Activated naive CD4-positive, alpha-beta T cell (primary cell): ENCODE measurements at places on chromosomes 7 and 10.

- DNase-seq = no peak
These were observed 156.8 kb downstream of the FZD1 start for GRCh38 chr7:91421018-91421417.

DNA sequence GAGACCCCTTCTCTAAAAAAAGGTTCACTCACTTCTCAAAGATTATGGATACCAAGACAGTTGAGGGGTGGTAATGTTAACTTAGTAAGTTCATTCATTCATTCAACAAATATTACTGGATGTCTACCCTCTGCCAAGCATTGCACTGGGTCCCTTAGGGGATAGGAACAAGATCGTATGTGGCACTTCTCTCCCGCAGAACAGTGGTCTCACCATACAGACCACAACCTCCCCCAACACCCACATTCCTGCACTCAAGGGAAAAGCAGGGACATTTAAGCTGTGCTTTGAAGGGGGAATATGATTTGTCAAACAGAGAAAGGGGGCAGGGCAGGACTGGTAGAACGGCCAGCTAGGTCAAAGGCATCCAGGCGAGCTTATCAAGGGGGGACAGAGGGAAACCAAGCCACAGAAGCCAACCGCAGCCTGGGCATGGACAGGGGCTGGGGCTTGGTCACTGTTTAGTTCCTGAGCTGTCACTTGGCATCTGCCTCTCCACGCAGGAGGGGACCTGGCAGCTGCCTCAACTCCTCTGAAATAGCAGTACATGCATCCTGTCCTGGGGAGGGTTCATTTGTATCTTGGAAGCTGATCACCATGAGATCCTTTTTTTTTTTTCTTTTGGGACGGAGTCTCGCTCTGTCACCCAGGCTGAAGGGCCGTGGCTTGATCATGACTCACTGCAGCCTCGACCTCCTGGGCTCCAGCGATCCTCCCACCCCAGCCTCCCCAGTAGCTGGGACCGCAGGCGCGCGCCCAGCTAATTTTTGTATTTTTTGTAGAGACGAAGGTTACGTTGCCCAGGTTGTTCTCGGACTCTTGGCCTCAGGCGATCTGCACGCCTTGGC is 949 bp upstream of the CLIP2 start:
- no peak for DNase-seq

DNA sequence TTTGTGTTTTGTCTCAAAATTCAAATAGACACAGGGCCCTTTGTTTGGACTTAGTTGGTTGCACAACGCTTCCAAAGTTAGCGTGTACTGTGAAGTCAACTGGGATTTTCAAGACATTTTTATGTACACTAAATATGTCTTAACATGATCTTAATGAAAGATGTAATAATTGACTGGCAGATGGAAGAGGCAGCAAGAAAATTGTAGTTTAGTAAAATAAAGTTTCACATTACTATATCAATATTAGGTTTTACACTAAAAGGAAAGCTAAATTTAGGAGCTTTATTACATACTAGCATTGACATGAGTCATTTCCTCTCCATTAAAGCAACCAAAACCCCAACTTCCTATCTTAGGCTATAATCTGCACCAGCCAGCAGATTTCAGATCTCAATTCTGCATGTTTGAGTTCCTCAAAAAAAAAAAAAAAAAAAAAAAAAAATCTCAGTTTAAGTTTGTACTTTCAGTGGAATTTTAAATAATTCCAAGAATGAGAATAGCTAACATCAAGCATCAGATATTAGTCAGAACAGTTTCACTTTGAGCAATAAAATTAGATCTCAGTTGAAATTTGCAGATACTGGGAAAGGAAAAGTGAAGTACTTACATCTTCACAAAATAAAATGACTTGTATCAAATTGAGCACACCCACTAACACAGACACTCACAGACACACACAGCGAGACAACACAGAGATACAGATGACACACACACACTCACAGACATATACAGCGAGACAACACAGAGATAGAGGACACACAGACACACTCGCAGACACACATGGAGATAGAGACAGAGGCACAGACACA is 346.6 kb upstream of the KLF6 start:
- DNase-seq = no peak

DNA sequence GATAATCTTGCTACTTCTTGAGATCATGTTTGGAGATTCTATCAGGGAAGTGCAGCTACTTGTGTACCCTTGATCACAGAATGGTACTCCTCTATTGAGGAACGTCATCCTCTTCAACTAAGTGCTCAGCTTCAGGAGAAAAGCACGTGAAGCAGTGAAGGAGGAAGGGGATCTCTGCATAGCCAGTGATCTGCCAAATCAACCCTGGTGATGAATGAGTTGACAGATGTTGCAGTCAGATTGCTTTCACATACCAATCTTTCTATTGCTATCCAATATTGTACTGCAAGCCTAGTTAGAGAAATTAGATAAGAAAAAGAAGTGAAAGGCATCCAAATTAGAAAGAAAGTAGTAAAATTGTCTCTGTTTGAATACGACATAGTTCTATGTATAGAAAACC is 309.4 kb downstream of the TWIST1 start:
- no peak for DNase-seq

GRCh38 chr10:132884691-132885271 is 57.6 kb downstream of the CFAP46 start:
- no peak for DNase-seq

GRCh38 chr7:104272767-104273384 is 55.5 kb upstream of the LHFPL3 start:
- DNase-seq = no peak

DNA sequence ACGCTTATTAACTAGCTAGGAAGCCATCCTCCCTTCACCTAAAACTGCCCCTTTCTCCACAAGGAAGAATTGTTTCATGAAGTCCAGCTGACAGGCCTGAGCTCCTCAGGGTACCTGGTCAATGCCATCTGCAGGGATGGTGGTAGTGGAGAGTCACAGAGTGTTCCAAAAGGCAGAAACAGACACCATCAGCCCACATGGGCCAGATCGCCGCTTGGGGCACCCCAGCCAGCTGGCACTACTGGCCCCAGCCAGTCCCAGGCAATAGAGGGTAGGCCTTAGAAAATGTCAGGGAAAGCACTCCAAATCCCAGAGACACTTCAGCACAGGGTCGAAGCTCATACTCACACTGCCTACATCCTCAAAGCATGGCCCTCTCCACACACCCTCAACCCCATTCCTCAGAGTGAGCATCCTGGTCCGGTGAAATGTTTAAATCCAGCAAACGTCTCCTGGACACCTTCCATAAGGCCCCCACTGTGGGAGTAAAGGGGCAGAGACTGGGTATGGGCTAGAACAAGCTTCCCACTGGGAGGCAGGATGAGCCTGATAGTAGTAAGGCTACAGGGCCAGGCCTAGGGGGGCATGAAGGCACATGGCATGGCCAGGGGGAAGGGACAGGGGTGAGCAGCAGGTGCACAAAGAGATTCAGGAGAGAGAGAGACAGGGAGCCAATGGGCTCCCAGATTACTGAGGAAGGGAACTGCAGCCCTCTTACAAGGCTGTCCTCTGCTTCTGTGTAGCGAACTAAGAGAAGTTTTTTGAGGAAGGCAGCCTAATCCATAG is 1.9 kb downstream of the LRRC20 start:
- no peak for DNase-seq

DNA sequence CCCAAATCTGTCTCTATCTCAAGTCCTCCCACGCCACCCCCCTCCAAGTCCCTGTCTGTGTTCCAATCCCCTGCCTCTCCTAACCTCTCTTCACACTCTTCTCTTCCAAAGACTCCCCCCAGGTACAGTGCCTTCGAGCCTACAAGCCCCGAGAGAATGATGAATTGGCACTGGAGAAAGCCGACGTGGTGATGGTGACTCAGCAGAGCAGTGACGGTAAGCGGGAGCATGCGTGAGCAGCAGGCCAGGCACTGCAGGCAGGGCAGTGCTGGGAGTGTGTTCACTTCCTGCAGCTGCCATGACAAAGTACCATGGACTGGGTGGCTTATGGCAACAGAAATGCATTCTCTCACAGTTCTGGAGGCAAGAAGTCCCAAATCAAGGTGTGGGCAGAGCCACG is 23.4 kb downstream of the ARHGEF5 start:
- no peak for DNase-seq

GRCh38 chr7:2192831-2193534 is 39.8 kb downstream of the MAD1L1 start:
- no peak for DNase-seq

- DNase-seq = no peak
These were observed 417.1 kb downstream of the SUGCT start for GRCh38 chr7:40551685-40552576.

DNA sequence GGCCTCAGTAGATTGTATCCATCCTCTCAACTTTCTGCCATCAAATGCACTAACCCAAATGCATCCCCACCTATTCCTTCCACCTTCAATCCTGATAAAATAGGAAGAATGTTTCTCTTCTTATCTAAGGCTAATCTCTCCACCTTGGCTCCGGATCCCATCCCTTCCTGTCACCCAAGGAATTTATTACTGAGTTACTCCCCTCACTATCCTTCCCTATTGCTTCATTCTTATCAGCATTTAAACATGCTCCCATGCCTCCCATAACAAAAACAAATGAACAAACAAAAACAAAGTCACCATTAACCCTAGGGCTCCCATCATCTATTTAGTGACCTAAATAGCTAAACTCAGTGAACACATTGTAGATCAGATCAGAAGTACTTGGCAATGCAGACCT is 25.3 kb downstream of the AASS start:
- DNase-seq = no peak

DNA sequence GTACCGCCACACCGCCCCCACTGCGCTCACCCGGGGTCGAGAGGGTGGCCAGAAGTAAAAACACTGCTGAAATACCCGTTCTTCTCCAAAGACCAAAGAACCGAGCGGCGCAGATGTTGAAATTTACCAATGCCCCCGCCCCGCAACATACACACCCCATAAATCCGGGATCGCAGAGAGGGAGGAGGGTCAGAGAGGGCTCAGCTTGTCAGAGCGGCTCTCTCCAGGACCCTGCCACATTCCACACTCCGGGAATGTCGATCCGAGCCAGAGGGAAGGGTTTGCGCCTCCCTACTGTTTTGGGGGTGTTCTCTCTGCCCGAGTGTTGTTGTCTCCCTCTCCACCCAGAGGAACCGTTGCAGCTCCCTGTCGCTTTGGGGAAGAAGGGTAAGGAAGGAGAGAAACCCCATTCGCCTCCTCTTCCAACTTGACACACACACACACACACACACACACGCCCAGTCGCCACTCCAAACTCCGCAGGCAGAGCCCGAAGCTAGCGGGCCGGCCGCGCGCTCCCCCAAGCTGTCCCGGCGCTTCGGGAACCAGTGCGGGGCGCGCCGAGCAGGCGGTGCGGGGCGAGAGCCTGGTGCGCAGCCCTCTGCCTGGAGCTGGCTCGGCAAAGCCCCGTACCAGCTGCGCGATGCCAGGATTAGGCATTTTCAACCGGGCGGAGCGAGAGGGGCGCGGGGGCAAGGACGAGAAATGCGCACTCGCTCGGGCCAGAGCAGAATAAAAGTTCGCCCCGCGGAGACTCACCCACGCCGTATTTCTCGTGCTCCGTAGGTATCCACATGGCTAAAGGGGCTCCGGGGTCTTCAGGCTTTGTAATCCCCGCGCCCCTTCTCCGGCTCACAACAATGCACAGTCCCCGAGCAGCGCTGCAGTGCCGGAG is 609 bp downstream of the DOCK4 start:
- DNase-seq = peak; percentile 39

GRCh38 chr7:25314731-25315267 is 86.5 kb upstream of the NPVF start:
- no peak for DNase-seq

GRCh38 chr10:76192694-76193320 is 761.4 kb downstream of the LRMDA start:
- DNase-seq = no peak

- DNase-seq = no peak
These were observed 49.3 kb upstream of the AGBL3 start for GRCh38 chr7:134936893-134937510.

GRCh38 chr7:42107484-42108240 is 129.3 kb downstream of the GLI3 start:
- no peak for DNase-seq

DNA sequence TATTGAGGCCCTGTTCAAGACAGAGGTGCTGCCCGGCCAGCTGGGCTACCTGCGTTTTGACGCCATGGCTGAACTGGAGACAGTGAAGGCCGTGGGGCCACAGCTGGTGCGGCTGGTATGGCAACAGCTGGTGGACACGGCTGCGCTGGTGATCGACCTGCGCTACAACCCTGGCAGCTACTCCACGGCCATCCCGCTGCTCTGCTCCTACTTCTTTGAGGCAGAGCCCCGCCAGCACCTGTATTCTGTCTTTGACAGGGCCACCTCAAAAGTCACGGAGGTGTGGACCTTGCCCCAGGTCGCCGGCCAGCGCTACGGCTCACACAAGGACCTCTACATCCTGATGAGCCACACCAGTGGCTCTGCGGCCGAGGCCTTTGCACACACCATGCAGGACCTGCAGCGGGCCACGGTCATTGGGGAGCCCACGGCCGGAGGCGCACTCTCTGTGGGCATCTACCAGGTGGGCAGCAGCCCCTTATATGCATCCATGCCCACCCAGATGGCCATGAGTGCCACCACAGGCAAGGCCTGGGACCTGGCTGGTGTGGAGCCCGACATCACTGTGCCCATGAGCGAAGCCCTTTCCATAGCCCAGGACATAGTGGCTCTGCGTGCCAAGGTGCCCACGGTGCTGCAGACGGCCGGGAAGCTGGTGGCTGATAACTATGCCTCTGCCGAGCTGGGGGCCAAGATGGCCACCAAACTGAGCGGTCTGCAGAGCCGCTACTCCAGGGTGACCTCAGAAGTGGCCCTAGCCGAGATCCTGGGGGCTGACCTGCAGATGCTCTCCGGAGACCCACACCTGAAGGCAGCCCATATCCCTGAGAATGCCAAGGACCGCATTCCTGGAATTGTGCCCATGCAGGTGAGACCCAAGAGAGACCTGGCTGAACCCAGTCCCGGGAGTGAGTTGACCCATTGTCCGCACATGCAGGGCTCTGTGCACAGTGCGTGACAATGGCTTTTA is 2.8 kb downstream of the RBP3 start:
- DNase-seq = no peak

- no peak for DNase-seq
These were observed 5.7 kb upstream of the MSS51 start for GRCh38 chr10:73439055-73439454.

GRCh38 chr7:113113912-113114311 is 4.4 kb downstream of the SMIM30 start:
- DNase-seq = no peak

DNA sequence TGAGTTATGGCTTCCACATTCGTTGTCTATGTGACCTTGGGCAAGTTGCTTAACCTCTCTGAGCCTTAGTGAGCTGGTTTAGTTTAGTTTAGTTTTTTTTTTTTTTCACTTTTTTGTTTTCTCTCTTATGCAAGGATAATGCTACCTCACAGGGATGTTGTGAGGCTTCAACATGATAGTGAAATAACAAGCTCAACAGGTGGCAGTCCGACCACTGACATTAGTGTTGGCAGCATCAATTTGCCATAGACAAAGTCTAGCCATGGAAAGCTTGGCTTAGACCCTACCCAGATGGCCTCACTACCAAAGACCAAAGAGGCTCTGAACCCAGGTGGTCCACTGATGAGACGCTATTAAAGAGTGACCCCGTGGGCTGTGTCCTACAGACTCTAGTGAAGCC is 27.2 kb upstream of the UNC5B start:
- DNase-seq = no peak

- DNase-seq = no peak
These were observed 93.8 kb downstream of the GLRX3 start for GRCh38 chr10:130230036-130230435.
